Activated CD4-positive, alpha-beta T cell treated with anti-CD3 and anti-CD28 coated beads, Interleukin-2, Interleukin-4, amounts not matched to agents 100 ng/mL and 50 ng/mL, durations not matched to agents 16 hours and 8 hours (primary cell): ENCODE measurements at places on chromosomes 11 and 22.

- no peak for DNase-seq
Measured at GRCh38 chr11:95461858-95462257, 230.9 kb upstream of the SESN3 start.

- DNase-seq = no peak
Measured at GRCh38 chr11:99268886-99269285, 248.1 kb downstream of the CNTN5 start.

- DNase-seq = no peak
Measured at GRCh38 chr11:98834776-98835175, 186.0 kb upstream of the CNTN5 start.

- no peak for DNase-seq
Measured at GRCh38 chr11:122721964-122722266, 66.4 kb downstream of the UBASH3B start.

DNA sequence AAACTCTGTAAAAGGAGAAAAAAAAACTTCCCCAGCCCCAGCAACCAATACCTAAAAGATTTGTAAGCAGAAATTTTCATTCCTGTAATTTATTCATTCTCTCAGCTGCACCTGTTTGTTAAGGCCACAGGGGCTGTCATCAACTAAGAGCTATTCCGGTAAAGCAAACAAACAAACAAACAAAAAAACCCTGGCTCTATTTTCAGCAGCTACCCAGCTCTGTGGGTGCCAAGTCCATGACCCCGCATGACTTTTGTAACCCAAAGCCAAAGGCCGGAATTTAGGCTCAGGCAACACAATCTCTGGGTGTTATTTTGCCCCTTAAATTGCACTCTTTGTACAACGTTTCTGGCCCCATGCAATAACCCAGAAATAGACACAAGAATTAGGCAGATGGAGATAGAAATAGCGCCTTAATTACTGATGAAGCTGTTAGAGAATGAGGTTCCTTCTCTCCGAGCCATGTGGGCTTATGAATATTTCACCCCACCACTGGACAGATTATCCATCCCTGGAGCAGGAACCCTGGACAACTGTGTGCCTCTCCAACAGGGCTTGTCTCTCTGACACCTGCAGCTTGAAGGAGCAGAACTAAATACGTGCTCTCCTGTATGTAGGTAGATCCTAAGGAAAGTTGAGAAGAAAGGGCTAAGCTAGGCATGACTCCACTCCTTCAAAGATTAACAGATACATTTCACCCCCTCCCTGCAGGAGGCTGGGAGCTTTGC, 29.4 kb downstream of the APOL6 start:
- DNase-seq = no peak

DNA sequence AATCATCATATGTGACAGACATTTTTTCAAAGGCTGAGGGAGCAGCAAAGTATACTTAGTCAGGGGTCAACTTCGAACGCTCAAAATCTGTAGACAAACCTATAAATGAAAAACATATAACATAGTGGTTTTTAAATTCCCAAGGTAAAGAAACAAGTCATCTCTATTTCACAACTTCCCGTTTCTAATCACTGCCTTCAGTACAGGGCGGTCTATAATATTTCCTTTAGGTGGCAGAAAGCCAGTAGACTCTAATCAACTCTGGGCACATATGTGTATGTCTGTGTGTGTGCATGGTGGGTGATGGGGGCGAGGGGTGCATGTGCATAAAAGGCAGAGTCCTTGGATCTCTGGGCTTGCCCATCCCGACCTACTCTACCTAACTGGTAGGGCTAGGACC, 55.0 kb upstream of the ARFGAP3 start:
- no peak for DNase-seq

- no peak for DNase-seq
Measured at GRCh38 chr11:66646828-66647227, 8.3 kb downstream of the RBM4 start.
